ENCODE measurements at places on chromosomes 6 and 20. TPM values are rescaled to one million over a fixed set of nuclear protein-coding genes. Genes with fewer than 3 reads are reported as not detected.

The C6orf141 gene
- total RNA-seq: 1.0 TPM

The MAFB gene
- total RNA-seq: 58.0 TPM

The FAM110A gene
- 11.2 TPM for total RNA-seq

The TFAP2C gene
- total RNA-seq: 1.2 TPM

The MCCD1 gene
- not detected for total RNA-seq

The WFDC12 gene
- not detected for total RNA-seq

The ZNF334 gene
- total RNA-seq: 13.1 TPM

The QKI gene
- 142 TPM for total RNA-seq

The FAM83B gene
- not detected for total RNA-seq

The C6orf15 gene
- total RNA-seq: not detected

The RIMS1 gene
- total RNA-seq: 0.57 TPM

The CDH4 gene
- total RNA-seq: 0.10 TPM

The PNLDC1 gene
- total RNA-seq: not detected

The GPX5 gene
- total RNA-seq: not detected

DNA sequence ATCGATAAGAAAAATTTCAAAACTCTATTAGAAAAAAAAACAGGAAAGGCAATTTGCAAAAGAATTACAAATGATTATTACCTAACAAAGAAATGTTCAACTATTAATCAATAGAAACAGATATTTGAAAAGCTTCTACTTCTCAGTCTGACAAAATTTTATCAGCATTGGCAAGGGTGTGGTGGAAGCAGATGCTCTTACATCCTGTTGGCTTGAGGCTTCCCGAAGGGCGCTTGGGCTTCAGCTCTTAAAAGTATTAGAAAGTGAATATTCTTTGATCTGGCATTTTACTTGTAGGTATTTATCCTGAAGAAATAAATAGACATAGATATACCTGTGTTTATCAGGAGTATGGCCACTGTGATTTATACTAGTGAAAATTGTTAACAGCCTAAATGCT lies 38.7 kb downstream of the SLC35D3 start:
- no peak overlapping the region for H3K4me3 ChIP-seq
- no peaks in the 10 kb centered on the region for H3K36me3 ChIP-seq
- DNase-seq: no peak
- no peaks in the 10 kb centered on the region for H3K4me1 ChIP-seq
- no peak overlapping the region for H3K27ac ChIP-seq

GRCh38 chr6:141677598-141678211 lies 455.0 kb upstream of the GJE1 start:
- H3K4me1 ChIP-seq: no peaks in the 10 kb centered on the region
- H3K36me3 ChIP-seq: no peaks in the 10 kb centered on the region
- DNase-seq: no peak
- H3K27me3 ChIP-seq: no peaks in the 10 kb centered on the region
- H3K27ac ChIP-seq: no peak overlapping the region
- no peak overlapping the region for H3K4me3 ChIP-seq

- H3K4me1 ChIP-seq: no peaks in the 10 kb centered on the region
- H3K27me3 ChIP-seq: no peaks in the 10 kb centered on the region
- no peaks in the 10 kb centered on the region for H3K36me3 ChIP-seq
- H3K27ac ChIP-seq: no peak overlapping the region
- no peak overlapping the region for H3K4me3 ChIP-seq
These were observed 65.3 kb downstream of the CTNNBL1 start for GRCh38 chr20:37759052-37759553.

DNA sequence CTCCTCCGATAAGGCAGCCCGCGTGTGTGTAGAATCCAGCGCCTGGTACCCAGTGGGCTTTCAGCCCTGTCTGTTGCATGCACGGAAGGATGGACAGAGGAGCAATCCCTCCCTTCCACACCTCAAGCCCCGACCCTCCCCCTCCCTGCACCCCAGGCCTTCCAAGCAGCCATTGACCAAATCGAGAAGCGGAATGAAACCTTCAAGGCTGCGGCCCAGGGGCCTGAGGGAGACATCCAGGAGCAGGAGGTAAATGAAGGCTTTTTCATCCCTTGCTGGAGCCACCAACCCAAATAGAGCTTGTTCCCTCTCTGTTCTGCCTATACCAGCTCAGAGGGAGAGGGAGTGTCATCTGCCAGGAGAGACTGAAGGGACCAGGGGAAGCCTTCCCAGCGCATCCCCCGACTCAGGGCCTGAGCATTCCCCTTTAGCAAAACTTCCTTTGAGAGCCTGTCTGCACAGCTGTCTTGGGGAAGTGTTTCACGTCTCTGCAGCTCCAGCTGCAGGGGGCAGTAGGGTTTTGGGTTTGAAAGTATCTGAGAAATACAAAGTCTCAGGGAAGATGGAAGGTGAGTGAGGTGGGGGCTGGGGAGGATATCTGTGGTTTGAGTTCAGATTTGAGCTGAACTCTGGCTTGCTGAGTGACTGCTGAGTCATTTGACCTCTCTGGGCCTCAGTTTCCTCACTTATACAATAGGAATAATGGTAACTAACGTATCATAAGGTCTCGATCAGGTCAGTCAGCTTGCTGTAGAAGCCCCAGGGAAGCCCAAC lies 16.1 kb downstream of the FGD2 start:
- H3K4me3 ChIP-seq: no peak overlapping the region
- no peaks in the 10 kb centered on the region for H3K4me1 ChIP-seq
- no peaks in the 10 kb centered on the region for H3K27me3 ChIP-seq
- no peak overlapping the region for H3K27ac ChIP-seq
- no peak for DNase-seq
- no peaks in the 10 kb centered on the region for H3K36me3 ChIP-seq

DNA sequence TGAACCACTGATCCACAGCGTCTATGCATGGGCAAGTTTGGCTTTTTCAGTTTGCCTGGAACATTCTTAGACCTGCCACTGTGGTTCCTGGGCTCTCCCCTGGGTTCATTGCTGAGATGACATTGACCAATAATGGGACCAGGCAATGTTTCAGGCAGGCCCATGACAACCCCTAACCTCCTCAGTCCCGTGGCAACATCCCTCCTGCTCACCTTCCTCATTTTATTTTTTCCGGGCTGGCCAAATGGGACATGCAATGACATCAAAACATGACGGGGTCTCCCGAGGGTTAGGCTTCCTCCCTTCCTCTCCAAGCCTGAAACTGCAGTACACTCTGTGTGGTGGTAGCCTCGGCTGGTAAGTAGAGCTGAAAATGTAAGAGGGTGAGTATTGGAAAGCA lies 234.0 kb upstream of the RREB1 start:
- H3K4me3 ChIP-seq: no peak overlapping the region
- H3K4me1 ChIP-seq: peaks cover 15% of the 10 kb centered on the region
- no peaks in the 10 kb centered on the region for H3K36me3 ChIP-seq
- H3K27me3 ChIP-seq: no peaks in the 10 kb centered on the region
- H3K27ac ChIP-seq: no peak overlapping the region
- no peak for DNase-seq

DNA sequence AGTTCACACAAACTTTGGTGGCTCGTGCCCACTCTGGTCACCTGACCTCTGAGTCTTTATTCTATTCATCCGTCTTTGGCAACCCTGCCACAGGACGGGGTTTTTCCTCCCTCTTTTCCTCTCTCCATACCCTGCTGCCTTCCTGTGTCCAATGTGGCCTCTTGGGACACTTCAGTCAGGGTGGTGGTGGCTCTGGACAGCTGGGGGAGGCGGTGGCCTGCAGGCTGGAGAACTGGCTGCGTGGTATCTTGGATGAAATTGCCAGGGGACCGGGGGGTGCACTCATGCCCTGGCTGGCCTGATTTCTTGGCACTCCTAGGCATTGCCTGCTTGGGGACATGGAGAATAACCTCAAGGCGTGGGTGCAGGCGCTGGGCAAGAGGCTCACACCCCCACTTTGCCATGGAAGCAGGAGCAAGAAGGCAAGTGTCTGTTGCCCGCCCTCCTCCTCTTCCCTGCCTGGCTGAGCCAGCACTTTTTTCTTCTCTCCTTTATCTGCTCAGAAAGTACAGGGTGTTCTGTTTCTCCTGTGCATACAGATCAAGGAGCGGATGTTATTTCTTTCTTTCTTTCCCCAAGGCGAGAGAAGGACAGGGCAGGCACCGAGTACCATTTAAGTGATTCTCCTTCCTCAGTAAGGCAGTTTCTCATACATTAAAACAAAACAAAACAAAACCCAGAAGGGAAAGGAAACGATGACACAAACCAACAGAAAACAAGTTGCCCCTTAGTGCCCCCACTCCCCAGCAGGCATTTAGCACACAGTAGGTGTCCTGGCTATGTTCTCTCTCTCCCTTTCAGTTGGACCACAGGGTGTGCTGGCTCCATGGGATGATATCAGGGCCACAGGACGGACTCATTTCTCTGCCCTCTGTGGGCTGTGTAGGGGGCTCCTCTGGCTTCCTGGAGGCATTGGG lies 155.5 kb upstream of the RNF24 start:
- no peaks in the 10 kb centered on the region for H3K27me3 ChIP-seq
- H3K36me3 ChIP-seq: no peaks in the 10 kb centered on the region
- DNase-seq: no peak
- no peak overlapping the region for H3K4me3 ChIP-seq
- H3K27ac ChIP-seq: no peak overlapping the region
- H3K4me1 ChIP-seq: no peaks in the 10 kb centered on the region

DNA sequence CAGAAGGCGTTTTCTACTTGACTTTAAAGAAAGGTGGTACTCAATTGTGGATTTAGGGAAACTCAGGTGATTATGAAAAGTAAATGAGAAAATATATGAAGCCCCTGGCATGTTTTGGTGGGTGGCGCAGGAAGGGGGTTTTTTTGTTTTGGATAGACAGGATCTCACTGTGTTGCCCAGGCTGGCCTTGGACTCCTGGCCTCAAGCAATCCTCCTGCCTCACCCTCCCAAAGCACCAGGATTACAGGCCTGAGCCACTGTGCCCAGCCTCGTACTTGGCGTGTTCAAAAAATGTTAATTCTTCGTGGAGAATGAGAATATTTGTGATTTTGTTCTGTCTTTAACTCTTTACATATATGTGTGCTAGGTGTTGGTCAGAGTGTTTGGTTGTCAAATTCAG lies 32.1 kb upstream of the C20orf144 start:
- H3K27me3 ChIP-seq: no peaks in the 10 kb centered on the region
- H3K36me3 ChIP-seq: peaks cover 21% of the 10 kb centered on the region
- no peaks in the 10 kb centered on the region for H3K4me1 ChIP-seq
- H3K4me3 ChIP-seq: no peak overlapping the region

DNA sequence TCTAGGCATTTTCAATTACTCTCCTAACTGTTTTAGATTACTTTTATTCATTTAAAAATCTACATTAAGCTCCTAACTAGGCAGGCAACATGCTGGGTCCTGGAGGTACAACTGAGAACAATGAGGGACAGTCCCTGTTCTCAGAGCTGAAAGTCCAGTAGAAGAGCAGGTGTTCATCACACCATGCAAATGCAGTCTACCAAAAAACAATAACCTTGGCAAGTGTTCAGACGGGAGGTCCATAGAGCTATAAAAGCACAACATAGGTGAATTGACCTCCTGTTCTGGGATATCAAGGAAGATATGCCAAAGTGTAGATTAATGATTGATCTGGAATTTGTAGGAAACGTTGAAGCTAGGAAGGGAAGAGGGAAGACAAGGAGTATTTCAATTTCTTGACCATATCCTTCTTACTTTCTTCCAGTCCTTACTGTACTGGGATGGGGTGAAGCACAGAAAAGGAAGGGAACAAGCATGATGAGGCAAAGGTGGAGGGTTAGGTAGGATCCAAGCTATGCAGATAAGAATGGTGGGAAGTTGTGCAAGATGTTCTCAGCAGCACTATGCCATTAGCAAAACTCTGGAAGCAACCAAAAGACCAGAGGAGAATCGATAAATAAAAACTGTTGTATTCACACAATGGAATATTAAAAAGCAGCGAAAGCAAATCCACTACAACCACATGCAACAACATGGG lies 485.7 kb upstream of the JARID2 start:
- H3K4me1 ChIP-seq: no peaks in the 10 kb centered on the region
- DNase-seq: no peak
- H3K36me3 ChIP-seq: no peaks in the 10 kb centered on the region
- H3K27me3 ChIP-seq: no peaks in the 10 kb centered on the region

GRCh38 chr20:32387252-32387651 lies 29.1 kb downstream of the ASXL1 start:
- no peak overlapping the region for H3K27ac ChIP-seq
- H3K36me3 ChIP-seq: no peaks in the 10 kb centered on the region
- DNase-seq: no peak
- peaks cover 8% of the 10 kb centered on the region for H3K4me1 ChIP-seq
- H3K27me3 ChIP-seq: no peaks in the 10 kb centered on the region

- H3K4me3 ChIP-seq: no peak overlapping the region
- H3K4me1 ChIP-seq: peaks cover 12% of the 10 kb centered on the region
- no peak overlapping the region for H3K27ac ChIP-seq
- DNase-seq: no peak
These were observed 94.1 kb downstream of the TMEM242 start for GRCh38 chr6:157229132-157229618.

DNA sequence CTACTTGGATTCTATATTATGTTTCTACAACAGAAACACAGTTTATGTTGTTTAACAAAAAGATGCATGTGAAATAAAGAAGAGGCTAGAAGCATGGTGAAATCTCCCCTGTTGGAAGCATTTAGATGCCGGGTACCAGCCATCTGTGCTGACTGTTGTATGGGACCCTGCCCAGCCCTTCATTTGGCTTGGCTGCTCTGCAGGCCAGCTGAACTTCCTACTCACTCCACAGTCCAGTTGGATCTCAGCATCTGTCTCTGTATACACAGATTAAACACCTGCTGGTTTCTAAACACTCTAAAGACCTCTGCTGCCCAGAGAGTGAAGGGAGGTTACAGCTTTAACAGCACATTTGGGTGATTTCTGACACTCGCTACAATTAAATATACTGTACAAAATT lies 228.3 kb downstream of the SLC35F1 start:
- H3K4me3 ChIP-seq: no peak overlapping the region
- no peaks in the 10 kb centered on the region for H3K36me3 ChIP-seq
- no peak overlapping the region for H3K27ac ChIP-seq
- DNase-seq: no peak
- H3K4me1 ChIP-seq: no peaks in the 10 kb centered on the region

DNA sequence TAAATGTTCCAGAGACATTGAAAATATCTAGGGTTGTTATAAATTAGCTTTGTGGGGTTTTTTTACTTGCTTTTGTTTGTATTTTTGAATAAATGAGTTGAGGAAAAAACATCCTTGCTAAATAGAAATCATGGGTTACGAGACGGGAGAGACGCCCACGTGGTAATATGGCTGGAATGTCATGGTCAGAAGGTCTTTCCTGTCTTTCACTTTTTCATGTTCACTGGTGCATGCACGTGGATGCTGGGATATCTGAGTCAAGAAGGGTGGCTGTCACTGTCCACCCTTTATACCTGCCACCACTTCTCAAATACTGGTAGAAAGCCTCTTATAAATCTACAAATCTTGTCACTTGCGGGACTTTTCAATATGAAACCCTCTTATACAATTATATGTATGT lies 258.7 kb upstream of the AGPAT4 start:
- no peaks in the 10 kb centered on the region for H3K36me3 ChIP-seq
- H3K4me3 ChIP-seq: no peak overlapping the region
- H3K27ac ChIP-seq: no peak overlapping the region
- H3K4me1 ChIP-seq: no peaks in the 10 kb centered on the region
- H3K27me3 ChIP-seq: no peaks in the 10 kb centered on the region
